NCI-H1048 (cell line): ENCODE measurements at places on chromosomes 11 and 22.

GRCh38 chr11:3134218-3134621, 30.9 kb downstream of the OSBPL5 start:
- no peak for DNase-seq

GRCh38 chr11:121478226-121478894, 25.6 kb upstream of the SORL1-AS1 start:
- no peak for DNase-seq

DNA sequence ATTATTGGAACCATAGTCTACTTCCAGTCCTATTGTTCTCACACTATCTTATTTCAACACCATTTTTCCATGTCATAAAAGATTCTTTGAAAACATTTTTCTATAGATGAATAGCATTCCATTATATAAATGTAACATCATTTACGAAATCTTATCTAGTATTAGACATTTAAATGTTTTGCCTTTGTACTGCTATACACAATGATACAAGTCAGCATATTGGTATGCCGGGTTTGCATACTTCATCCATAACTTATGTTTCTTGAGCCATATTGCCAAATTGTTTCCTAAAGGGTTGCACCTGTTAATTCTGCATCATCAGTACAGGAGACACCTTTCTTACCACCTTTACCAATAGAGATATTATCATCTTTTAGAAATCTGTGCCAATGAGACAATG, 68.2 kb downstream of the SYT13 start:
- no peak for DNase-seq

DNA sequence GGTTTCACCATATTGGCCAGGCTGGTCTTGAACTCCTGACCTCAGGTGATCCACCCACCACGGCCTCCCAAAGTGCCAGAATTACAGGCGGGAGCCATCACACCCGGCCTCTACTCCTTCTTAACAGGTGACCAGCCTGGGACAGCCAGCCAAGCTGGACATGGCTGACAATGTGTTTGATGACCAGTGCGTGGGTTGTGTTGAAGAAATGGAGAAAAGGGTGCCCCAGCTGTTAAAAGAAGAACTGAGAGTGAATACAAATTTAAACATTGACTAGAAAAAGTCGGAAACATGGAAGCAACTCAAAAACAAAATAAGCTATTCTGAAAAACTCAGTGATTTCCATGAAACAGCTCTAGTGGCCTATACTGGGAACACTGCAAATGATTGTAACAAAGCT, 86.5 kb upstream of the CLPB start:
- DNase-seq: no peak
